ENCODE measurements at places on chromosomes 2 and 18.

- no peak for DNase-seq
These were observed 3.9 kb upstream of the CCDC102B start for GRCh38 chr18:68793951-68794350.

- no peak for DNase-seq
These were observed 7.7 kb upstream of the FAM117B start for GRCh38 chr2:202627042-202627441.

GRCh38 chr2:201228271-201228911, 31.9 kb upstream of the CASP8 start:
- no peak for DNase-seq

DNA sequence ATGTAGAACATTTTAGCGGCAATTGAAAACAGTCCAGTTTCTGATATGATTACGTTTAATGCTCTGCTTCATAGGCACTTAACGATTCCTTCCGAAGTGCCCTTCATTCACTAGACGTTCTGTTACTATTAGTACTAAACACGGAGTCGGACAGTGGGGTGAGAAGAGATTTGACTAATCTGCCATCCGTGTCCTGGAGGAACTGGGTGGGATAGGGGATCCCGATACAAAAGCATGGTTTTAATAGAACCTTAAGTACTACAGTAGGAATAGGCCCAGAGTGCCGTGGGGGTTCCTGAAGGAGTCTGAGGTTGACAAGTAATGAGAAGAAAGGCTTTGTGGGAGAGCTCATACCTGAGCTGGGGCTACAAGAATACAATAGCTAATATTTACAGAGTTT, 631 bp downstream of the MORN2 start:
- no peak for DNase-seq

- DNase-seq = peak; percentile 24
These were observed 300.4 kb downstream of the KCNS3 start for GRCh38 chr2:18178736-18179349.

DNA sequence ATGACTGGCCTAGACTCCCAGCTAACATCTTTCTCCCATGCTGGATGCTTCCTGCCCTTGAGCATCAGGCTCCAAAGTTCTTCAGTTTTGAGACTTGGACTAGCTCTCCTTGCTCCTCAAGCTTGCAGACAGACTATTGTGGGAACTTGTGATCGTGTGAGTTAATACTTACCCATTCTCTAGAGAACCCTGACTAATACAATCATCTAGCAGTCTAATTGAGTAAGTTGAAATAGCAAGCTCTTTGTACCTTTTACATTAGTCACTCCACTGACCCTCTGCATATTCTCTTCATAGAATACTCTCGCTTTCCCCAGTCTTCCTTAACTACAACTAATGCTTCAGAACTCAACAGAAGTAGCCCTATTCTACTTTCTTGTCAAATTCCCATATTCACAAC, 434.6 kb upstream of the NXPH2 start:
- DNase-seq = no peak

DNA sequence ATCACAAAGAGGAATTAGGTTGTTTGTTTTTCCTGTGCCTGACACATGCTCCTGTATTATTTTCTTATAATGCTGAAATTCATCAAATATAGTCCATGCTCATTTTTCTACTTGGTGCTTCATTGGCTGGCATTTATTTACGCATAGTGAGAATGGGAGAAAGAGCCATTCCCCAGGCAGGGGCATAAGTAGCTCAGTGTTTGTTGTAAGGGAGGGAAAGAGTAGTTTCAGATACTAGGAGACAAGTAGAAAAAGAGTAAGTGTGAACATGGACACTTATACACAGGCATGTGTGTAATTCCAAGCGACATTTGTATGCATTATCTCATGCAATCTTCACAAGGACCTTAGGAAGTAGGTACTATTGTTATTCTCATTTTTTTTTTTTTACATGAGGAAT, 111.9 kb upstream of the UGP2 start:
- no peak for DNase-seq

DNA sequence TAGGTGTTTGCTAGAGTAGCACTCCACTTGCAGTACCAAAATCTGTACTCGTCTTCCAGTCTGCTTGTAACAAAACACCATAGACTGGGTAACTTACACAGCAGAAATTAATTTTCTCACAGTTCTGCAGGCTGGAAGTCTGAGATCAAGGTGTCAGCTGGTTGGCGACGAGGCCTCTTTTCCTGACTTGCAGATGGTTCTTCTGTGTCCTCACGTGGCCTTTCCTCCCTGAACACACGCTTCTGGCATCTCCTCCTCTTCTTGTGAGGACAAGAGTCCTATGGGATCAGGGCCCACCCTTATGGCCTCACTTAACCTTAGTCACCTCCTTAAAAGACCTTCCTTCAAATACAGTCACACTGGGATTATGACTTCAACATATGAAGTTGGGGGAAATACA, 493.5 kb upstream of the MYT1L start:
- no peak for DNase-seq

DNA sequence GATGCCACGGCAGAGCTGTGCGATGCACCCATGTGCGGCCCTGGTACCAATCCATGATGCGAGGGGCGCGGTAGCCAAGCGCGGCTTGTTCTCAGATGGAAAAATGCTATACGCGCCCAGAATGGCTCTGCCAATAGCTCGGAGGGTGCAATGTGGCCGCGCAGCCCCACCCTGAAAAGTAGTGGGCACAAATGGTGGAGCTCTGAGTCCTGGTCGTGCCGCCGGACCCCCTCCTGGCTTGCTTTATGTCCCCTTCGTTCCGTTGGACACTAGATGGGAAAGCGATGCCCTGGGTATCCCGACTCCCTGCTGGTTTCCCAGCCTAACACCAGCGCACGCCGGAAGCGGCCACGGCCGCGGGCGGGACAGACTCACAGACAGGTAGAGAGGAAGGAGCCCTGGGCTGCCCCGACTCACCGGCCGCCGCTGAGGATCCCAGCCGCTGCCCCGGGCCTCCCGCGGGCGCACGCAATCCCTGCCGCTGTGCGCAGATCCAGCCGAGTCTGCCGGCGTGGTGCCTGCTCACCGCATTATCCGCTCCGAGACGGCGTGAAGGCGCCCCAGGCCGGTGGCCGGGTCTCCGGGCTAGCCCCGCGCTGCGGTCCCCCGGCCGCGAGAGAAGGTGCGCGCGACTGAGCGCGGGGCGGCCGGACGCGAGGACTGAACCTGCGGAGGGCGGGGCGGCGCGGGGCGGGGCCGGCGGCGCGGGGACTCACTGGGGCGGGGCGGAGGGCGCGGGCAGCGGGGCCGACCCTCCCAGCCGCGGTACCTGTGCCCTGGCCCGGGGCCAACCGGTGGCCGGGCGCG, at the start of gene CDC42EP3:
Gene CDC42EP3 (minus strand): TSS at position 634 of the 807 bp plus-strand sequence. CDS start 25,055 bp downstream, outside the sequence.
- DNase-seq = no peak

- DNase-seq = no peak
These were observed 96.2 kb downstream of the CABLES1 start for GRCh38 chr18:23231340-23232021.

DNA sequence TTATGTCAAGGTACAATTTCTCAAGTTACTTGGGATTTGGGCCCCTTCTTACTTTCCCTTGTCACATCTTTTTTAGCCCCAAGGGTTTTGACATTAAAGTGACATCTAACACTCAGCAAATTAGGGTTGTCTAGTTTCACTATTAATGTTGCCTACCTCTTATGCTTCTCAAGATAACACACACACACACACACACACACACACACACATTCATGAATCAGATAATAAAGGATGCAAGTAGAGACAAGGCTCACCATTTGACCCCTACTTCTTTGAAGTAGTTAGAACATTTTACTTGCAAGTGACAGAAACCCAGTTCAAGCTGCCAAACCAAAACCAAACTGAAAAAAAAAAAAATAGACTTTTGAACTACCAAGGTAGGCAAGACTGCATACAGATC, 138.8 kb downstream of the TRIB2 start:
- DNase-seq = no peak

DNA sequence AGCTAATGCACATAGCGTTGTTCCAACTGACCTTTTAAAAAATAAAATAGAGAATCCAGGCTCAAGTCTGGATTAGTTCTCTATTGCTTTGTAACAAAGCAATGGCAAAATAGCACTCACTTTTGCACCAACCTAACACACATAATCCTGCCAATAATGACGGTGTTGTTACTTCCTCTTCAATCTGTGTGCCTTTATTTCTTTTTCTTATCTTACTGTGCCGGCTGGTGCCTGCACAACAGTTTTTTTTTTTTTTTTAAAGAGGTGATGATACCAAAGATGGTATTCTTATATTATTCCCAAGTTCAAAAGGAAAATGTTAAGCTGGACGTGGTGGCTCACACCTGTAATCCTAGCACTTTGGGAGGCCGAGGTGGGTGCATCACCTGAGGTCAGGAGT, 3.4 kb downstream of the PLB1 start:
- no peak for DNase-seq

DNA sequence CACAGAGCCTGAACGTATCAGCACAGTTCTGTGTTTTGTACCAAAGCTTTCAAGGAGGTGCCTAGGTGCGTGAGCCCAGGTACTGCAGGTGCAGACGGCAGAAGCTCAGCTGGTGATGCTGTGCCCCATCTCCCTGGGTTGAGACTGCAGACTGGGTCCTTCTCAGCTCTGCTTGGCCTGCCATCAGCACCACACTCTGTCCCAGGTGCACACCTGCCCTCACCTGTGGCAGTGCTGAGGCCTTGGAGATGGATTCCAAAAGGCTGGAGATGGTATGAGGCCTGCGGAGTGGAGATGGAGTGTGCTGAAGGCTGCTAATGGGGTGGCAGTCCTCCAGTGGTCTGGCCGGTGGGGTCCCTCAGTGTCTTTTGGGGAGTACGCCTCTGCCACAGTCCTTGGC, 9.3 kb downstream of the LDLRAD4 start:
- DNase-seq = no peak

DNA sequence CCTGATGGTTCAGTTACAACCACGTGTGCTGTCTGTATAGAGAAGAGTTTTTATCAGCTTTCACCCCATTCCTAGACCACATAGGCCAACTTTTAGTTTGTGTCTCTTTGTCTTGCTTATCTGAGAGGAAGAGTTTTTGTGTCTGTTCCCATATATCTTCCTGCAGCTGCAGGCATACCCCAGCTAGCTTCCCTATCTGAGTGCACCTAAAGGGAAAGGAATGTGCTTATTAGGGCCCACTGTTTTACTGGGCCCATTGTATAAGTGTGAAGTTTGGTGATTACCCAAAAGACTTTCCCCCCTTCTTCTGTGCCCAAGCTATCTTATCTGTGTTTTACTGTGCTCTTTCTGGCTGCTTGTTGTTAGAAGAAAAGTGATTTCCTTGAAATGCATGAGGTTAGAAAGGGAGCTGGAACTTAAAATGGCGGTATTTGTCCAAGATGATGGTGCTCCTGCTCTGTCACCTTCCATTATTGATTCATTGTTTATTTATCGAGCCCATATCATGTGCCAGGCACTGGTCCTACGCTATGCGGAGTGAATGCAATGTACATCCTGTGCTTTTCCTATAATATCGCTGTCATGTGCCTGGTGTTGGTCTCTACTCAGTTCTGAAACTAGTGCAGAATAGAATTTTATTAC, 57.2 kb downstream of the NYAP2 start:
- DNase-seq = no peak

GRCh38 chr2:62740221-62740620, 34.7 kb downstream of the EHBP1 start:
- DNase-seq = peak; percentile 52

- no peak for DNase-seq
These were observed 48.0 kb downstream of the RAB12 start for GRCh38 chr18:8657050-8657820.

DNA sequence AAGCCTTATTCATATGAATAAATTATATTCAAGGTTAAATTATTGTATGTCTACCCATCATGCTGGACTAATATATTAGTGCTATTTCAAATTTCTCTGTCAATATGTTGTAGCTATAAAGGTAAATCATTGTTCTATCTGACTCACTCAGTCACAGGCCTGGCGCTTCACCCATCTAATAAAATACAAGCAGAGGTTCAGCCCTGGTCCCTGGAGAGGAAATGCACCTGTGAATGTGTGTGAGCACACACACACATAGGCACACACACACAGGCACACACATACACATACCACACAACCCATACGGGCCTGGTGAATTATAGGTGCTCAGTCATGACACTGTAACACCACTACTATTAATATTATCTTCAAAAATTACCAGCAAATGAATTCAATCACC, 1396.1 kb downstream of the DPP10 start:
- no peak for DNase-seq

- DNase-seq = no peak
These were observed 8.0 kb upstream of the GALNT1 start for GRCh38 chr18:35573531-35573930.

- no peak for DNase-seq
These were observed 3.9 kb upstream of the KLHL29 start for GRCh38 chr2:23381084-23381483.

GRCh38 chr2:234426616-234427015, 70.3 kb downstream of the ARL4C start:
- DNase-seq = no peak

DNA sequence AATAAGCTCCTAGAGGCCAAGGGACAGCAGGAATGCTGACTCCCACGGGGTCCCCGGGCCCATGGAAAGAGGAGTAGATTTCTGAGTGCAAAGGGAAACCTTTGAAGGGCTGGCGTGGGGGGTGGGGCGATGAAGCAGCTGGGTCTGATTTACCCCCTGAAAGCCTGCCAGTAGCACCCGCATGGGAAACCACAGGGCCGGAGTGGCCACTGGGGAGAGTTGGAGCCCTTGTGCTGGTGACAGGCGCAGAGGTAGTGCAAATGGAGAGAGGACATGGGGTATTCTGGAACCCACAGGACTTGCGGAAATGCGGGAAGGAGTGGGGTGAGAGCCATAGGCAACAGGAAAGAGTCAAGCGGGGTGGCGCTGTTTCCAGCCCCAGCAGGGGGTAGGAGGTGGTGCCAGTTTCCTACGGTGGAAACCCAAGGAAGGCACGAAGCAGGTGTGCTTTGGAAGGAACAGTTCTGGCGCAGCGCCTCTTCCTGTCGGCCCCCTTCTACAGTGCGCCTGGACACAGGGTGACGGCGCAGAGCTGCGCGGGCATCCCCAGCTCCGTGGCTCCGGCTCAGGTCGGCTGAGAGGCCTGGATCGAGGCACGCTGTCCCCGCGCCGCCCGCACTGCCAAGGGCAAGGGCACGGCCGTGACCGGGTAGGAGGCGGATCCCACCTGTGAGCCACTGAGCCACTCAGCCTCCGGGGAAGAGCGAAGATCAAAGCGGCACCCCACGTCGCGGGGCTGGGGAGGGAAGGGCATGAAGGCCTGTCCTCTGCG, 149.0 kb upstream of the GLI2 start:
- no peak for DNase-seq

DNA sequence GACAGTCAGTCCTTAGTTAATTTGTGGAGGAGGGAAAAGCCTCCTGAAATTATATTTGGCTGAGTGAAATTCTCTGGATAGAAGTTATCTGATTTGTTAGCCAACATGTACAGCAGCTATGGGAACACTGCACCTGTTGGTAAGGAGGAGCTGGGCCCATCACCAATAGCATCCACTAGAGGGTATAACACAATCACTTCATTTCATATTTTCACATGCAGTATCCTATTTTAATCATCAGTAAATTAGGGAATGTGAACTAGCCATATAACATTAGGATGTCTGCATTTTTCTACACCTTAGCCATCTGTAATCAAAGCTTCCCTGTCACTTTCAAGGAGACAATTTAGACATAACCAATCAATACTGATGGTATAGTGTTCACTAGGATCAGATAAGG, 818.4 kb upstream of the CDH2 start:
- DNase-seq = no peak
